Fibroblast of skin of scalp (primary cell): ENCODE measurements at places on chromosomes 12 and 14.

GRCh38 chr14:66152302-66152701, 333.9 kb upstream of the CCDC196 start:
- no peak for DNase-seq

DNA sequence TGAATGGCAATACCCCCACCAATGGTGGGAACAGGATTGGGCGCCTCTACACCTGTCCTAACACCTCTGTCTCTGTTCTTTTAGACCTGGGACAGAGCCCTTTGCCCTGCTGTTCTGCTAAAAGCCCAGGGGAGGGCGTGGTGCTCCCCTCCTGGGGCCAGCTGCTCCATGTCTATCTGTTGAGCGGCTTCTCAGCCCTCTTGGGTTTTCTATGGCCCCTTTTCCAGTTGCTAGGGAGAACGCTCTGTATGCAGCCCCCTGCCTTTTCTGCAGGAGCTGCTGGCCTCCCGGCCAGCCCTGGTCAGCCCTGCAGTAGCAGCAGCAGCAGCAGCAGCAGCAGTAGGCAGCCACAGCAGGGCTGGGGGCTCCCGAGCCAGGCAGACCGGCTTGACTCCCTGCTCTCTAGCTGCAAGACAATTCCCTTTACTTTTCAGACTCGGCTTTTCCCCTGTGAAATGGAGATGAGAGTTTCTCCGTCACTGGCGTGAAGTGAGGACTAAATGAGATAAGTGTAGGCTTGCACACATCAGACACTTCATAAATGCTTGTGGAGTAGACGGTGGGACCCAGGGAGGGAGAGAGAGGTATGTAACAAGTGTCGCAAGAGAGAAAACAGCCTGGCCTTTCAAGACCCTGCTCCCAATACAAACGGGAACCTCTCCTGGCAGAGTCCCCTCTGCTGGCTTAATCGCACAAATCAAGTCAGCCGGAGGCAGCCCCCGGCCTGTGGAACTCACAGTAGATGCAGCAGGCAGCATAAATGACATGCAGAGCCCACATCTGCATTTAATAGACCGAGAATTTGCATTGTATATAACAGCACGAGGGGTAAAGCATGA, 1.0 kb downstream of the RTL1 start:
- DNase-seq: no peak

DNA sequence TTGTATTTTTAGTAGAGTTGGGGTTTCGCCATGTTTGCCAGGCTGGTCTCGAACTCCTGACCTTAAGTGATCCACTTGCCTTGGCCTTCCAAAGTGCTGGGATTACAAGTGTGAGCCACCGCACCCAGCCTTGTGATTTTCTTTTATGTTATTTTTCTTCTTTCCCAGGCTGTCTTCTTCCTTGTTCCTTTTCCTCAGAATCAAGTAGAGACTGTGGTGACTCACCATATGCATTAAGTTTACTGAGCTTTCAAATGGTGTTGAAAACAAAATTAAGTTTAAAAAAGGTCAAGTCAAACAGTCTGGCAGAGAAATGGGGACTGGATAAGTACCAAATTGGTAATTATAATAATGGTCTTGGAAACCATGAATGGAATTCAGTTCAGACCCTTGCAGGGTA, 5.7 kb downstream of the ARPC3 start:
- DNase-seq: no peak

DNA sequence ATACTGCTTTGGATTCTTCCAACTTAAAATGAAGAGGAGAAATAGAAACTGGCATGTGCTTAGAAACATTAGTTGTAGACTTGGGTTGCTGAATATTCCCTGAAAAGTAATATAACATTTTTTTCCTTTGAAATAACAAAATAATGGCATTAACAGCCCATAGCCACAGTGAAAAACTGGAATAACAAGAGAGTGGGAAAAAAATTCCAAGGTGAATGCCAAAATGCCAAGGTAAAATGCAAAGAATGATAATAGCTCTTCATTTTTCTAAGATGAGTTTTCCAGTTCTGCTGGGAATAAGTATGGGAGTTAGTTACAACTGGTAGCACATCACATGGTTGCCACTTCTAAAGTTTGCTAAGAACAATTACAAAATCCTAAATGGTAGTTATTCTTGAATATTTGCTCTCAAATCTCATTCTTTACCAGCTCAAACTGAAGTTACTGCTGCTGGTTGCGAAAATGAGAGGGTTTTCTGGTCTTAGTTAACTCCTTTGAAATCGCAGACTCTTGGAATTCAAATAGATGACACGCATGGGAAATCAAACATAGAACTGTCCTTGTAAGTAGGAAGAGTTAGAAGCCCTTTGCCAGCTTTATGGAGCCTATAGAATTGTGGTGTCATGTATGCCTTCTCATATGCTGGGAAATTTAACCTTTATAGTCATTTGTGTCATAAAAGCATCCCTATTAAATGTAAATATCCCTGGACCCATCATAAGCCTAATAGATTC, 165.0 kb upstream of the DCN start:
- DNase-seq: no peak

DNA sequence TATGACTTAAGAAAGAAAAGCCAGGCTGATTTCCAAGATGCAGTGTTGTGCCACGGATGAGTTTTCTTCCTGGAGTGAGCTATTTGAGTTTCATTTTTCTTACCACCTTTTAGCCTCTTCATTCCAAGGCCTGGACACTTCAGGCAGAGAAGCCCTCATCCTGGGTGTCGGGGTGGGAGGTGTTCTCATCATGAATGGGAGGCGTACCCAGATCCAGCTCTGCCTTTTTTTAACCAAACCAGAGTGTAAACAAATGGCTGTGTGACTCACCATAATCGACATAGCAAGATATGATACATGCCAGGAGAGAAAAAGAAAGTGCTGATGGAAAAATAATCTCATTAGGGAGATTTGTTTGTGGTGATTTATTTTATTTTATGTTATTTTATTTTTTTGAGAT, 79.9 kb downstream of the ARF6 start:
- peak; percentile 85 for DNase-seq

DNA sequence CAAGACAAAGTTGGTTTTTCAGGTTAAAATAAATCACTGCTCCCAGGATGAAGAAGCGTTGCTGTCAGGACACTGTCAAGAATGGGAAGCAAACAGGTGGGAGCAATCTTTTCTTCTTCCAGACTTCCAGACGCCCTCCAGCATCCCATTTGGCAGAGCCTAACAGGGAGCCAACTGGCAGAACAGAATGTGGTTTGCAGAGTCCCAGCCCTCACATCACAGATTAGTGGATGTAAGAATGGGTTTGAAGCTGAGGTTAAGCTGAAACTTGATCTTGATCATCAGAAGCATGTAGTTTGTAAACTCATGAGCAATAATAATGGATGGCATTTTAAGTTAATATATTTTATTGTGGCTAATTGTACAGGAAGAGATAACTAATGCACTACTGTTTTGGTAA, 636.4 kb downstream of the SLC6A15 start:
- no peak for DNase-seq

GRCh38 chr12:19643635-19644034, 204.3 kb downstream of the AEBP2 start:
- peak; percentile 70 for DNase-seq

DNA sequence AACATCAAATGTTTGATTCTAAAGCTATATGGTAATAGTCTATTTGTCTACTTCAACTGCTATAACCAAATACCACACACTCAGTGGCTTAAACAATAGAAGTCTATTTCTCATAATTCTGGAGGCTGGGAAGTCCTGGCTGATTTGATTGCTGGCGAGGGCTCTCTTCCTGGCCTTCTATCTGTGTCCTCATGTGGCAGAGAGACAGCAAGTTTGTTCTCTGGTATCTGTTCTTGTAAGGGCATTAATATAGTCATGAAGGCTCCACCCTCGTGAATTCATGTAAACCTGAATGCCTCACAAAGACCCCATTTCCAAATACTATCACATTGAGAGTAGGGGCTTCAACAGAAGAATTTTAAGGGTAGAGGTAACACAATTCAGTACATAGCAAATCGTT, 34.1 kb downstream of the TRMT5 start:
- no peak for DNase-seq

- peak; percentile 43 for DNase-seq
Measured at GRCh38 chr12:110582276-110583136, 612 bp downstream of the PPTC7 start.

DNA sequence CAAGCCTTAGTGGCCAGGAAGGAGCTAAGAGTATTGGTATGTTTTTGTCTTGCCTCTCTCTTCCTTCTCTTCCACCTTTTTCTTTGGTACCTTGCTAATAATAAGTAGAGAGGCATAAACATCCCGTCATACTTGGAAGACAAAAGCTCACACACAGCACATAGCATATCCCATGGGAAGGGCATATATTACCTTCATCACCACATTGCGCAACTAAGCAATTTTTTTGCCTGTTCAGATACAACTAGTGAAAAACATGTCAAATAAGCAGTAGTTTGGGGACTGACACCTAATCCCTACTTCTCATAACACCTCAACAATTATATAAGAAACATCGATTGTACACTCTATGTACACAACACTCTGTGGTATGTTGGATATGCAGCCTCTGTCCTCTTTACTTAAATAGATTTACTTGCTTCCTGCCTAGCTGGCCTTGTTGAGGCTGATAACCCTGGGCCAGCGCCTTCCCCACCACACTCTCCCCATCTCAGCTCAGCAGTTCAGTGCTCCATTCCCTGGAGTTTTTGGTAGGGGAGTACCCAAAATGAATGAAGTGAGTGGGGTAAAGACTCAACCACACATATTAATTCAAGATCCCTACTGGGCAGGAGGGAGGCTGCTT, 35.4 kb downstream of the MBIP start:
- DNase-seq: no peak

DNA sequence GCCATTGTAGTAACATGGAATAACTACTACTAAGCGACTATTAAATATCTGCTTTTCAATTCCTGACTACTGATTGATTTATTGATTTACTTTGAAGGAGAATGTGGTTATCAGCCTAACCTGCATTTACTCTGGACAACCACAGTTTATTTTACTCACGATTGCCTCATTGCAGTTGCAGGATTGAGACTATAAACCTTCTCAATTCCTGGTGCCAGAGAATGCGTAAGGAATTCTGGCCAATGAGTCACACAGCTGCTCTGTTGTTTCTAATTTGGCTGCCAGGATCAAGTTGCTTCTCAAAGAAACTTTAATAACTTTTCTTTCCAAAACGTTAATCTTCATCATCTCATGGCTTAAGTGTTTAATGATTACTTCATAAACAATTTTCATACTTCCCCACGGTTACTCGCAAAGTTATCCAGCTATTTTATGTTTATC, 13.1 kb upstream of the TMTC1 start:
- peak; percentile 83 for DNase-seq

DNA sequence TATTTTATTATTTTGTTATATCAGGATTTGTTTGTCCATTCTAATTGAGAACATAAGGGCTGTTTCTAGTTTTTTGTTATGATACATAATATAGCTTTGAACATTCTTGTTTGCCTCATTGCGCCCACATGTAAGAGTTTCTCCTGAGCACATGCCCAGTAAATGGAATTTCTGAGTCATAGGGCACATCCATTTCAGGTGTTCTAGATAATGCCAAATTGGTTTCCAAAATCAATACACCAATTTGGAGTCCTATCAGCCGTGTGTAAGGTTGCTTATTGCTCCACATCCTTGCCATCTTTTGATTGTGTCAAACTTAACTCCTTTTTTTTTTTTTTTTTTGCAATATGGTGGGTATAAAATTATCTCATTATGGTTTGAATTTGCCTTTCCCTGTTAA, 97.9 kb upstream of the RESF1 start:
- DNase-seq: no peak

DNA sequence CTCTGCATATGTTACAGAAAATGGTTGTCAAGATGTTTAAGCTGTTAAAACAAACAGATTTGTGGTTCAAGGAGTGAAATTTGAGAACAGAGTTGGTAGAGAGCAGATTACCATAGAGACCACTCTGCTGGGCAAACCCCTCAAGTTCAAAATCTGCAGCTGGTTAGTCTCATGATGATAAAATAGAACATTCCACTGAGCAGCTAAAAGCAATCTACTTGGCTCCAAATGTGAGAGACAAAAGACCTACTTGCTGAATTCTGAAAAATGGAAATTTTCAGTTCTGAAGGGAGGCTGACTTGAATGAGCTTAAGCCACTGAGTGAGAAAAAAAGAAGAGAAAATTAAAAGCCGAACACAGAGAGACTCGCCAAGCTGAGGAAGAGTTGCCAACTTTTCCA, 519.3 kb downstream of the NOVA1 start:
- DNase-seq: no peak

DNA sequence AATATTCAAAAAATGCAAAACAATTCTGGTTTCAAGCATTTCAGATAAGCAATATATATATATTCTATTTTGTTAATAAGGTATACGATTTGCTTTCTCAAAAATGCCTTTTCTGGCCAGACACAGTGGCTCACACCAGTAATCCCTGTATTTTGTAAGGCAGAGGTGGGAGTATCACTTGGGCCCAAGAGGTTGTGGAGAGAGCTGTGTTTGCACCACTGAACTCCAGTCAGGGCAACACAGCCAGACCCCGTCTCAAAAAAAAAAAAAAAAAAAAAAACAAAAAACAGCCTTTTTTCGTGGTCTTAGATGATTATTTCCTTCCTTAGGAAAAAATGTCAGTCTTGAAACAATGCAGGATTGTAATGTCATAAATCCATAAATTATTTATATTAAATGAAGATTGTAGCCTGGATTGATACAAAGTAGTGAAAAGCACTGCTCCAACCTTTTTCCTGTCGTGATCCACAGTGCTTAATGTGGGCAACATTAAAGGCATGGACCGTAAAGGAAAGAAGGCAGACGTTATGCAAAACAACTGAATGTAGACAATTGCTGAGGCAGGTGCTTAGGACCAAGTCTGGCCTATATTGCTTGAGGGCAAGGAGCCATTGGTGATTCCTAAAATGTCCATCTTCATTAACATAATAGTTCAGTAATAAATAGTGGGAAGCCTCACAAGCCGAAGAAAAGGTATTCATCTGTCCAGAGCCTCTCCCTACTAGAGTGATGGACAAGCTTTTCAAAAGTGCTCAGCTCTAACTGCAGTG, 36.8 kb downstream of the RAD52 start:
- DNase-seq: no peak

GRCh38 chr12:47556261-47557030, 149.4 kb downstream of the RPAP3 start:
- no peak for DNase-seq

- no peak for DNase-seq
Measured at GRCh38 chr14:42961509-42961908, 1354.8 kb downstream of the LRFN5 start.

DNA sequence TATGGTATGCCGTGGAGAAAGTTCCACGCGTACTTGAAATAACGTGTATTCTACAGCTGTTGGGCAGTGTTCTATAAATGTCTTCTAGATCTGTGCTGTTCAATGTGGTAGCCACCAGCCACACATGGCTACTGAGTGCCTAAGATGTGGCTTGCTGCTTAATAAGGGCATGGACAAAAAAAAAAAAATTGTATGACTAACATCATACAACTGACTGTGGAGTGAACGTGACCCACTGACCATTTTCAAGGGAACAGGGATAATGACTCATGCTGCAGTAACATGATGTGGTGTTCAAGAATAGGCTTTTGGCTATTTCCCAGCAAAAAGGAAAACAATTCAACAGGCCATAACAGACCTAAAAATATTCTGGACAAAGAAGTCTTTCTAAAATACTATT, 13.0 kb downstream of the ATG14 start:
- peak; percentile 95 for DNase-seq

GRCh38 chr12:76249501-76249900, 98.7 kb downstream of the BBS10 start:
- no peak for DNase-seq
